ENCODE measurements at places on chromosomes 7 and 10.
A peak's percentile ranks its signal among the peaks of the same experiment; 100 is the strongest.

- no peak for DNase-seq
Observed at GRCh38 chr7:123641901-123642300, 13.8 kb upstream of the LMOD2 start.

GRCh38 chr7:87779806-87780205 is 96.4 kb downstream of the SLC25A40 start:
- DNase-seq, result no peak

DNA sequence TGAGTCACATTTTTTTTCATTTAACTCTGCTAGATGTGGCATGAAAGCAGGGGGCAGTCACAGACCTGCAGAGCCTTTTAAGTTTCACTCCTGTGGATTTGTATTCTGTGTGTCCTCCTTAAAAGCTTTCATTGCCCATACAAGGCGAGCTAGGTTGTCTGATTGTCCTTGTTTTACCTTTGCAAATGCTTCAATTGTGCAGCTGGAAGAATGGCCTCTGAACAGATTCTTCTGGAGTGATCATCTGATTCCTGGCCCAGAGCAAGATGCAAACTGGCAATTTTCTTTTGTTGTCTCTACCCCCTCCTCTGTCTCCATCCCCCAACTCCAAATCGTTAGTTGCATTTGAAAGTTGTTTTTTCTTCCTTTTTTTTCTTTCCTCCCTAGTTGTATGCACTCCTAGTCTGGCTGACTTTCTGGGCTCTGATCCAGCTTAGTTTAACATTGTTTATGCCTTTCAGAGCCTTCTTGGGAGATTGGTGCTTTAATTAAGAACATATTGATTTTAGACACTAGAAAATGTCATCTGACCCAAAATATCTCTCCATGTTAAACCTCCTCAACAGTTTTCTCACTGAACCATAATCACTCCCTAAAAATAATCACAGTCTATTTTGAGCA is 150.2 kb downstream of the REEP3 start:
- DNase-seq, result no peak

GRCh38 chr10:21090609-21091082 is 193.5 kb upstream of the NEBL start:
- no peak for DNase-seq

DNA sequence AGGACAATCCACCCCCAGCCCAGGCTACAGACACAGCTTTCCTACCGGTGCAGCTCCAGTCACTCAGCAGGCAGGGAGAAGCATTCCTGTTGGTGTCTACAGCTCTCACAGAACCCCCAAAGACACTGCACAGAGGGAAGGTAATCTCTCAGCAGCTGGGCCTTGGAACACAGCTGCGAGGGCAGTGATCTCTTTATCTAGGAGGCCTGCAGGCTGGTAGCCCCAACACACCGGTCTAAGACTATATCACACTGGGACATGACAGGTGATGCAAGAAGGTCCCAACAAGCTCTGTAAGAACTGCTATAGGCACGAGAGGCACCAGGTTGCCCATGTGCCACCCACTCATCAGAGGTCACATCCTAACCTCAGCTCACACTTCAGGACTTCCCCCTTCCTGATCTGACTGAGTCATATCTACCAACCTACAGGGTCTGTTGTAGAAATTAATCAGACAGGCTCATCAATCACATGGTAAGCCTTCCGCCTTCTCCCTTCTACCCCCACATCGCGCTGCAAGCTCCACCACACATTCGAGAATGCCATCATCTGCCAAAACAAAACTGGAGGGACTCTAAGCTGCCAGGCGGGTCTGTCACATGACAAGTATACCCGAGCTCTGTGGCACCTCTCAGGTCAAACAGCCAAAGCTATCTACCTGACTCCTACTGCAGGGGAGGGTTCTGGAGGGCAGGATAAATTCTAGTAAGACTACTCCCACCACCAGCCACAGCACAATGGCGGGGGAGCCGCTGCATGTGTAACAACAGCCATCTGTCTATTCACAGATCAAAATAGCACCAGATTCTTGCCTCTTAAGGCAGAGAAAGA is 26.1 kb downstream of the FAM53B start:
- DNase-seq, result no peak

GRCh38 chr10:102795453-102796406 is 41.5 kb downstream of the CYP17A1 start:
- no peak for DNase-seq

- DNase-seq, result no peak
Observed at GRCh38 chr10:11049806-11050205, 32.1 kb downstream of the CELF2 start.

GRCh38 chr7:151447901-151448260 is 7.9 kb upstream of the CRYGN start:
- DNase-seq, result no peak

- no peak for DNase-seq
Observed at GRCh38 chr7:140911746-140912145, 13.0 kb downstream of the BRAF start.

- DNase-seq, result peak; percentile 93
Observed at GRCh38 chr7:29563590-29564495, at the start of gene PRR15. PRR15 (plus strand) TSS chr7:29563835; CDS start chr7:29566330, 2,495 bp downstream.

GRCh38 chr7:155935726-155936125 is 123.5 kb upstream of the SHH start:
- DNase-seq, result no peak

- DNase-seq, result no peak
Observed at GRCh38 chr7:128876586-128876977, 13.9 kb downstream of the ATP6V1F start.

GRCh38 chr7:17608114-17608833 is 309.8 kb downstream of the AHR start:
- no peak for DNase-seq

DNA sequence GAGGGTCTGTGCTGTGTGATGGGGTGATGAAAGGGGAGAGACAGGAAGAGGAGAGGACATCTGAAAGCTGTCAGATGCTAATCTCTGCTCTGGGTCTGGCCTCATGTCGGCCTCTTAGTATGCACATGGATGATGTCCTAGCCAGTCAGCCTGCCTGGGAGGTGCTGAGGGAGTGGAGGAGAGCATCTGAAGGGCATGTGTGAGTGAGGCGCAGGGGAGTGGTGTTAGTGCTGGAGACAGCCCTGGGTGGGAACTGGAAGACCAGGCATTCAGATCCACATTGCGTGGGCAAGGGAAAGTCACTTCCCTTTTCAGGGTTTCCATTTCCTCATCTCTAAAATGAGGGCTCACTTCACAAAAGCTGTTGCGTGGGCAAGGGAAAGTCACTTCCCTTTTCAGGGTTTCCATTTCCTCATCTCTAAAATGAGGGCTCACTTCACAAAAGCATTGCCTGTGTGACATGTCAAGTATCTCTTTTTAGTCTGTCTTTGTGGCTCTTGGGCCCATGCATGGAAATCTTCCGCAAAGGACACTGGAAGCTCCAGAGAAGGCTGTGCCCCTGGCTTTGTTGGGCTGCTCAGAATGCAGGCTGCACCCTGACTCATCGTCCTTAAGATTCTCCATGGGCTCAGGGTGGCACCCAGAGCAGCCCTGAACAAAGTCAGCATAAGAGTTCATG is 10.0 kb downstream of the SFTPD start:
- no peak for DNase-seq

DNA sequence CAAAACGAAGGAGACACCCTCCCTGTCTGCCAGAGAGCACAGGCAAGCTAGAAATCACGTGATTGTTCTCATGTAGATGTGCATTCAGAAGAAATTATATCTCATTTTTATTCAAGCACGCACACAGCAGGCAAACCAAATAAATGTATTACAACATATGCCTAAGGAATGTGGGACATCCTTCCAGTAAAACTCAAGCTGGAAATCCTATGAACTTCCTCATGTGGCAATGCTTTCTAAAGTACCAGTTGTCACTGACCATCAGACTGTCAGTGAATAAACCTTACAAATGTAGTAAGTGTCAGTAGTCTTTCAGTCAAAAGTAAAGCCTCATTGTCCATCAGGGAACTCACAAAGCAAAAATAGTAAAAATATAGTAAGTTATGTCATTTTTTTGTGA is 350.1 kb upstream of the POM121L12 start:
- no peak for DNase-seq

DNA sequence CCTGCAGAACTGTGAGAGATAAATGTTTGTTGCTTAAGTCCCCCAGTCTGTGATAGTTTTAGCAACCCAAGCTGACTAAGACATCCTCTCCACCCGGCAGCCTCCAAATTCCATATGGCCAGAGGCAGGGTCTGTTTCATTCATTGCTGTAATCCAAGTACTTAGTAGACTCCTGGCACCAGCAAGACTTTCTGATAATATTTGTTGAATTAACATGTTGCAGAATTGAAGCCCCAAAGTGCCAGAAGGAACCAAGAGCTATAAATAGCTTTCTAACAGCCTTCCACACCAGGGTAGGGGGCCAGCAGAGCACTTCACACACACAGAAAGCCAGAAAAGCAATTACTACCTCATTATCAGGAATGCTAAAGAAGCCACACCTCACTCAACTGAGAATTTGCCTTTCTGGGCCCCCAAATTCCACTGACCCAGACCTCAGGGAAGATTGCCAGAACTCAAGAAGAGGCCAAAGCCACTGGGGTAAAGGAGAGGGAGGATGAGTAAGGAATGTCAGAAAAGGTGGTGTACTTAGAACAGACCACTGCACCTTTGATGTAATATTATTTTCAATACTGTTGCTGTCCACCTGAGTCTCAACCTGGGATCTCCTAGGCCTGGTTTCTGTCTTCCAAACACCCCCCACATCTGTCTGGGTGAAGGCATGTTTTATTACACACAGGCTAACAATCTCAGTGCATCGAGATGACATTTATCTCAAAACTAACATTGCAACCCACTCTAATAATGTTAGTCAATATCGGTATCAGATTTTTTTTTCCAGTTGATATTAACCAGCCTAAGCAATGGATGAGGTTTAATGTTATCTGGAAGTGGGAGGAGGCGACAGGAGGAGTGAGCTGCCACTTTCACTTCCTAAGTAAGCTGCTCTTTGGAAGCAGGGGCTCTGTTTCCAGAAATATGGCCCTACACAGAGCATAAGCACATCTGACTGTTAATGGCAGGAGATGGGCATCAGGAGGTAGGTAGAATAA is 5.5 kb downstream of the NOD1 start:
- DNase-seq, result no peak

DNA sequence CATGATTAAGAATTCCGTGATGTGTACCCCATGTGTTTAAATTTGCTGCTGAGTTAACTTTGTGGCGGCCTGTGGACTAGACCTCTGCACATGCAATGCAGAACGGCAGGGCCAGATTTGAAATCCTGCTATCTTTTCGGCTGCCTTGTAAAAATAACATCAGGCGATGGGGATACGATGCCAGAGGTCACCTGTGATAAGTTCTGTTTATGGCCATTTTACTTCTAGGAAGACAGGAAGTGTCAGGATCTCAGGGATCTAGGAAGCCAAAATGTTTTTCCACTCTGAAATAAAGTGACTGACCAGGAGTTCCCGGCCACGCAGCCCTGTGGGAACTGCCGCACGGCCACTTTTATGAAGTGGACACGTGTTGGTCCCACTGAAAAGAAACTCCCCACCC is 77.5 kb downstream of the EGFR start:
- DNase-seq, result no peak
